Natural killer cell treated with Interleukin-12 subunit alpha and Interleukin-12 subunit beta and Interleukin-15 and Interleukin-18, amount 100 ng/mL, for 72 hours (primary cell): ENCODE measurements at places on chromosomes 3 and 15. TPM values are rescaled to one million over a fixed set of nuclear protein-coding genes. Genes with fewer than 3 reads are reported as not detected.

Gene SNTN
- total RNA-seq = not detected

Gene CCDC39
- not detected for total RNA-seq

Gene AMT
- 6.0 TPM for total RNA-seq

Gene CYP11A1
- total RNA-seq = 1.0 TPM

Gene IRAK2
- 35.1 TPM for total RNA-seq

- no peaks in the 10 kb centered on the region for H3K27me3 ChIP-seq
- H3K36me3 ChIP-seq = no peaks in the 10 kb centered on the region
- no peak for DNase-seq
- no peak overlapping the region for H3K27ac ChIP-seq
Measured at GRCh38 chr3:29693863-29694262, 413.0 kb downstream of the RBMS3 start.

- H3K36me3 ChIP-seq = peaks cover 4% of the 10 kb centered on the region
- no peak overlapping the region for H3K27ac ChIP-seq
- no peaks in the 10 kb centered on the region for H3K4me1 ChIP-seq
- H3K27me3 ChIP-seq = no peaks in the 10 kb centered on the region
Measured at GRCh38 chr3:182464513-182465145, 328.7 kb upstream of the ATP11B start.

DNA sequence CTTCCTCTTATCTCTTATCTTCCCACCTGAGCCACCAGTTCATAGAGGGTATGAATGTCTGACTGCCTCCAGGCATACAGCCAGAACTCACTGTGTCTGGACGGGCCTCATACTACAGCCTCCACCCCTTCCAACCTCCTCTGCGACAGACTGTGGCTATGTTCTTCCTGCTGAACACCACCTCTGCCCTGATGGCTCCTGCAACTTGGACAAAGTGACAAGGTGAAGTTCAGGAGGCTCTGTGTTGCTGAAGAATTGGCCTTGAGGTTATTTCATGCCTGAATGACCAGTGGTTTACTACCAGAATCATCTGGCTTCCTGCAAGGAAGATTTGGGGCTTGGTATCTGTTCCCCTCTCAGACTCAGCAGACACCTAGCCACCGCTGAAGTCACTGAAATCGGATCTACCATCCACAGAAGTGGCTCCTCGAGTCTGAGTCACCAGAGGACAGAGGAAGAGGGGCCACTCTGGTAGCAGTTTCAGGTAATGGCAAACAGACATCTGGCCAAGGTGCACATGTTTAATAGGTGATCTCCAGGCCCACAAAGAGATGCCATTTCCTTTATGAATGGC is 14.2 kb upstream of the ULK3 start:
- no peak for DNase-seq
- H3K27me3 ChIP-seq = no peaks in the 10 kb centered on the region
- peak overlapping the region; percentile 87 for H3K27ac ChIP-seq
- H3K36me3 ChIP-seq = peaks cover 4% of the 10 kb centered on the region

GRCh38 chr15:101070502-101071273 is 151.5 kb downstream of the LRRK1 start:
- H3K27ac ChIP-seq = no peak overlapping the region
- no peaks in the 10 kb centered on the region for H3K4me1 ChIP-seq
- H3K4me3 ChIP-seq = no peak overlapping the region
- H3K27me3 ChIP-seq = peaks cover 6% of the 10 kb centered on the region
